Caudate nucleus (tissue), 63 donors: ENCODE measurements at places on chromosomes 3 and 15.
A peak's percentile ranks its signal among the peaks of the same experiment; 100 is the strongest.

- peak; percentile 32 for DNase-seq
These were observed 2.5 kb upstream of the INAFM2 start for GRCh38 chr15:40320931-40321371.

DNA sequence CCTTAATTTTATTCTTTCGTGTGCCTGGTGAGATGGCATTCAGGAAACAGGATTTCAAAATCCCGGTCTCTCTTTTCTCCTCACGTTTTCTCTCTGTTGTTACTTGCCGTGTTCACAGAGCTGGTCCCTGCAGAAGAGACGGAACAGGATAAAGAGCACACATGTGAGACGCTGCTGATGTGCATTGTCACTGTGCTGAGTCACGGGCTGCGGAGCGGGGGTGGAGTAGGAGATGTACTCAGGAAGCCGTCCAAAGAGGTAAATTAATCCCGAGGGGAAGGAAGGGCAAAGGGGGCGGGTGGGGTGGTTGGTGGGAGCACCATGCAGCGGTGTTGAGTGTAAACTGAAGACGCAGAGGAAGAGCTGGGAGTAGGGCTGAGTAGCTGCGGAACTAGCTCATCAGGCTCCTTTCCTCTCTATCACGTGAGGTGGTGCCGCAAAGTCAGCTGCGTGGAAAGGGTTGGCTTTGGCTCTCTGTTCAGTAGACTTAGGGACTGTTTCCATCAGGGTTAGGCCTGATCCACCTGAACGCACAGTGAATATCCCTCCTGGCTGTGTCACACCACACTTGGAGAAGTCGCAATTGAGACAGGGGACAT is 164.8 kb upstream of the BHLHE40 start:
- peak; percentile 91 for DNase-seq

DNA sequence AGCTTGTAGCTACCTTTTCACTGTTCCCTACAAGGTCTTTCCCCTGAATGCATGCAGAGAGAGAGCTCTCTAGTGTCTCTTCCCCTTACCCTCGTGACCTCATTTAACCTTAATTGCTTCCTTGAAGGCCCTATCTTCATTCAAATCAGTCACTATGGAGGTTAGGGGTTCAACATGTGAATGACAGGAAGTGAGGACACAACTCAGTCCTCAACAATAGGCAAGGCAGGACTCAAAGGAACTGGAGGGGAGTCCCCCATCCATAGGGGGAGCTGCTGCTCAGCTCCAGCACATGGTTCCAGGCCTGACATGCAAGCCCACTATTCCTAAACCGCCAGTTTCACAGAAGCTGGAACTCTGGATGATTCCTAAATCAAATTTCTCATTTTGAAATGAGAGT is 33.8 kb upstream of the GYG1 start:
- no peak for DNase-seq

DNA sequence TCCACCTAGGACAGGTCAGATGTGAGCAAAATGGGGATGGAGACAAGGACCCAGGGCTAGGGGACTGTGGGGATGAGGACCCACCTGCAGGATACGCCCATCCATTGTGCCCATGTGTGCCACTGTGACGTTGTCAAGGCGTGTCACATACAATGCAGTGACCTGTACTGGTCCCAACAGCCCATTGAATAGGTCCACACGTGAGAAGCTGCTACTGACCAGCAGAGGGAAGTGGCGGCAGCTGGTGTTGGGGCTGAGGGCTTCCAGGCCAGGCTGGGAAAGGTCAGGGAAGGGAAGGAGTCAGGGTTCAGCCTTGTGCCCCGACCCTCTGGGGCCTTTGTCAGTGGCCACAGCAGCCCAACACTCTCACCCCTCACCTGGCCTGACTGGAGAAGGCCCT is 4.7 kb downstream of the MST1R start:
- no peak for DNase-seq

DNA sequence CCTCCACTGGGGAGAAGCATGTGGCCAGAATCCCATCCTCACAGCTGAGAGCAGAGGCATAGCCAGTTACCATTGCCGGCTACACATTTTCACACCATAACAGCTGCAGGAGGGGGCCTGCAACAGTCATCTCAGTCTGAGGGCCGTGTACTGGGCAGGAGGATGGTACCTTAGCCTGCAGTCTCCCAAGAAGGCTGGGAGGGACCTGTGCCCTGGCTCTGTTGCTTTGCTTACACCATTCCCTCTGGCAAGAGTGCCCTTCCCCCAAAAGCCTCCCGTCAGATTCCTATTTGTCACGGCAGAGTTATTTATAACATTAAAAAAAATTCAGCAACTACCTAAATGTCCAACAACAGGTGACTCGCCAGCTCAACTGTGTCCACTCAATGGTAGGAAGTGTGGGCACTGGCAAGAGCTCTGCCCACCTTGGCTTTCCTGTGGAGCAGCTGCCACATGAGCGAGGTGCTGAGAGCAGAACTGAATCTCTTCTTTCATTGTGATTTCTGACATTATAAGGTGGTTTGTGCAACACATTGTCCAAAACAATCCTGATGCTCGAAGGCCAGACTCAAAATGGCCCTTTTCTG is 4.4 kb downstream of the CAMKV start:
- DNase-seq: no peak

- peak; percentile 13 for DNase-seq
These were observed 79.0 kb upstream of the RASGRF1 start for GRCh38 chr15:79169526-79170133.

DNA sequence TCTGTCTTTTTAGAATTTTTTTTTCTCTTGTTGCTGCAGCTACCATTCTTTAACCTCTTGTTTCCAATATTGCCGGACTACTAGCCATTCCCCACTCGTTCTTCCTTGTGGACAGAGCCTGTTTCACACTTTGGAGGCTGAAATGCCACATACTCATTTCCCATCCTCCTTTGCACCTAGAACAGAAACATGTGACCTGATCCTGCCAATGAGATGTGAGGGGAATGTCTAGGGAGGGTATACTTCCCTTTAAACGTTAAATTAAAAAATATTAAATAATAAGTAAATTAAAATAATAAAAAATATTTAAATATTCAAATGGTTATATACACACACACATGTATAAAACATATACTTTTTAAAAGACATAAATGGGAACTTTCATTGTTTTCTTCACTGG is 20.6 kb upstream of the MDFIC2 start:
- no peak for DNase-seq

GRCh38 chr15:65724464-65725215 is 67.5 kb downstream of the DENND4A start:
- DNase-seq: no peak
